ENCODE measurements at places on chromosomes 6 and 20.

- DNase-seq: no peak
Observed at GRCh38 chr6:138923561-138923960, 64.5 kb downstream of the REPS1 start.

DNA sequence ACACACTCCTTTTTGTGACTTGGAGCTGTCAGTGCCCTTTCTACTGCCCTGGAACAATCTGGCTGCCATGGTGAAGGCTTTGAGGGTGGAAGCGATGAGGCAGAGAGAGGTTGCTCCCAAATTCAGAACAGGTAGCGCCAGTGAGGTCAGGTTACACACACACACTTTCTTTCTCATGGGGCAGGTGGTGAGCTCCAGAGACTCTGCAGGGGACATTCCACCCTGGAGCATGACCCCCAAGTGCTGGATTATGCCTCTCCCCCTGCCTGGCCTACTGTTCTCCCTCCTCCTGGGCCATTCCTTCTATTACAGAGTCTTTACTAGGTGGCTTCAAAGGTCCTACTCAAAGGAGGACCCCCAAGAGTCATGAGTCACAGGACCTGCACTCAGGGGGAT is 98.0 kb downstream of the EYA2 start:
- DNase-seq: no peak

DNA sequence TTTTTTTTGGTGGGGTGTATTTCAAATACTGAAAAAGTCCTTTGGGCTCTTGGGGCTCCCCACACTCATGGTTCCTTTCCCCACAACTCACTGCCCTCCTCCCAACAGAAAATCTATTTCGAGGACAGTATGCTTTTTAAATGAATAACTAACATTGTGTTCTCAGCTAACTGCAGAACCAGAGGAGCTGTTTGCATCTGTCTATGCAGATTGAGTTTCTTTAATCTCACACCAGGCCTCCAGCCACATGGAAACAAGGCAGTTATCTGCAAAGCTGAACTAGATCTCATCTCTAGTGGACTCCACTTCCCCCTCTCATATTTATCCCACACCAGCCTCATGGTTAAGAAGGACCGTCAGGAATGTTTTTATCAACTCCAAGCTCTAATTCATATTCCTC is 955.1 kb downstream of the KIF16B start:
- no peak for DNase-seq

DNA sequence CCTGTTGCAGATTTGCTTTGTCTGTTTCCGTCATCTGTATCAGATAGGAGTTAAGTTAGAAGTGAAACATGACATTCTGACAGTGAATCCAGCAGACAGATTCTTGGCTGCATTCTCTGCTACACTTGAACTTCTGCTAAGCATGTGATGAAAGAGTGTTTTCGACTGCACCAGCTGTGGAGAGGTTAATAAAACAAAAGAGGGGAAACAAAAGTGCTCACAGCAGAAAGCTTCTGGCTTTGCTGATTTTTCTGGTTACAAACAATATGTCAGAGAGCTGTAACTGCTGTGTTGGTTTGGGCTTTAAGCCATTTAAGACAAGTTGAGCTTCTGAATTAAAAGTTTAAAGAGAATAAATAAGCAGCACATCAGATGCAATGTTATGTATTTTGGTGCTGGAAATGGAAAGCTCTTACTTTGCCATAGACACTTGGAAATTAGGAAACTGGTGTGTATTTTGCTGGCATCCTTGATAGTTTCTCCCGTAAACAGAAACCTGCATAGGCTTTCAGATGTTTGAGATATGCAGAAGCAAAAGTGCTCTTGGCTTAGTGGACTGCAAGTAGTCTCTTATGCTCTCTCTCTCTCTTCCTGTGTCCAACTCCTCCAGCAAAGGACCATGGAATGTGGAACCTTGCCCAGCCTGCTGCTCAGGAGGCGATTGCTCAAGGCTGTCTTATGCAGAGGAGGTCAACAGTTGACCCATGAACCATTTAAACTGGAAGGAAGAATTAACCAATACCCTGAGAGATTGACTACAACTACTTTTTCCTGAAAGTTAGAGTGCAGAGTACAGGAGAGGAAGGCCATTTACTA is 104.9 kb downstream of the RPS12 start:
- DNase-seq: no peak

DNA sequence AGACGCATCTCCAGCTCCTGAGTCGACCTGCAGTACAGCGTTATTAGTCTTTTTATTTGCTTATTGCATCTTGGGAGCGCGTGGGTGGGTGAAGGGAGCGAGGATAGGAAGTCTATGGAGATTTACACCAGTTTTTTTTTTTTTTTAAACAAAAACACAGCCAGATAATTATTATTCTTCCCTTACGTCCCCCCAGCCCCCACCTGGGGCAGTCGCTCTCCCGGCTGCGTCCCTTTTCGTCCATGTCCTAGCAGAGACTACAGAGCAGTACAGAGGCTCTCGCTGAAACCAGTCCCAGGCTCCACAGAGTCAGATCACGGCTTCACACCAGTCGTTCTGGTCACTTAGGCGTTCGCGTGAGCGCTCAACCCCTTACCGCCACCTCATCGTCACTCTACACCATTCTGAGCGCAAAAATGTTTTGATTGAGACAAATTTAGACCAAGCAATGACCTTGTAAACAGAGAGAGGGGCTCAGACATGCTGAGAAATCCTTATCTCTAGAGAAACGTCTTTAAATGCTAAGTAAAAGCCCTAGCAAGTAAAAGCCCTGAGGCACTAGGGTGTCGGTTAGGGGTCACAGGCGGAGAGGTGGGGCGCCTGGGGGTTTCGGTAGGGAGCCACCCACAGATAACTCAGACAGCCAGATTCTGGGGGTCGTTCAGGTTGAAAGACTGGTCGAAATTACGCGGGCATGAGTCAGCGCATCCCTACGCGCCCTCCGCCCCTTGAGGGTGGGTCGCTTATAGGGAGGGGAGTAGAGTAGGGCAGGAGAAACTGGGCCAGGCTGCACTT is 975 bp upstream of the PPT2 start:
- DNase-seq: no peak

GRCh38 chr6:85468326-85468725 is 18.4 kb downstream of the NT5E start:
- no peak for DNase-seq

DNA sequence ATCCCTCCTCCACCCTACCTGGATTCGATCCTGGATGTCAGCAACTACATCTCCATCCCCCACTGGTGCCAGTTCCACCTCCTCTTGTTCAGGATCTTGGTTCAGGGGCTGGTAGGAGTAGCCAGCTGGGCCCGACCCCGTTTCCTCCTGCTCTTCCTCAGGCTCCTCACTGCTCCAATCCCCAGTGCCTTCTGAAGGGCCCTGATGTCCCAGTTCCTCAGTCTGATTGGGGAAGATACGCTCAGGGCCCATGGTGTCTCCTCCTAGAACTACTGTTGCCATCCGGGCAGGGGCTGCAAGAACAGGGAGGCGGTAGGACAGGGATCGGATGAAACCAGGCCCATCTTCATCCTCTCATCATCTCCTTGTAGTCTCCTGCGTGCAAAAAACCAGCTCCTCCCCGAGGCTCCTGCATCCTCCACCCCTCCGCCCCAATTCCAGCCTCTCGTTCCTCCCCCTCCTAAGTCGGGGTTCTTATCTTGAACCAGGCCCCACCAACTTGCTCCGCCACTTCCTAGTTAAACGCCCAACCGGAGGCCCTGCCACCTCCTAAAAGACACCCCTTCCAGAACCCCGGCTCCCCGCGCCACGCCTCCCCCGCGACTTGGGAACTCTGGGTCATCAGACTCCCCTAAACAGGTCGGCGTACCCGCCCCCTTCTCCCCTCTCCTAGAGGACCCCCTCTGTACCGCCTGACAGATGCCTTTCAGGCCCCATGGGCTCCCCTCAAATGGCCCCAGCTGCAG is 476 bp downstream of the MEA1 start:
- DNase-seq: no peak

- no peak for DNase-seq
Observed at GRCh38 chr6:44918671-44919296, 409.3 kb upstream of the RUNX2 start.

DNA sequence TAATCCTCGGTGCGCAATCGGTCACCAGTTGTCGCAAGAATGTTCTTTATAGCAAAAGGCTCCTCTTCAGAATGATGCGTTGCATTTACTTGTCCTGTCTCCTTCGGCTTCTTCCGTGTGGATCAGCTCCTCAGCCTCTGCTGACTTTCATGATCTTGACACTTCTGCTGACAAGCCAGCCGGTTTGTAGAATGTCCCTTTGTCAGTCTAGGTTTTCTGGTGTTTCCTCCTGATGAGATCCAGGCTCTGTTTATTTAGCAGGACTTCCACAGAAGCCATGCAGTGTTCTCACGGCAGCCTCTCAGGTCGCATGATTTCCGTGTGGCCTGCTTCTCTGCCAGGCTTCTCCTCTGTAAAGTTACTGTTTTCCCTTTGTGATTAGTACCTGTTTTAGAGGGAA is 66.9 kb downstream of the STX11 start:
- DNase-seq: no peak

- peak; percentile 24 for DNase-seq
Observed at GRCh38 chr20:63567386-63568169, 6.5 kb downstream of the HELZ2 start.

DNA sequence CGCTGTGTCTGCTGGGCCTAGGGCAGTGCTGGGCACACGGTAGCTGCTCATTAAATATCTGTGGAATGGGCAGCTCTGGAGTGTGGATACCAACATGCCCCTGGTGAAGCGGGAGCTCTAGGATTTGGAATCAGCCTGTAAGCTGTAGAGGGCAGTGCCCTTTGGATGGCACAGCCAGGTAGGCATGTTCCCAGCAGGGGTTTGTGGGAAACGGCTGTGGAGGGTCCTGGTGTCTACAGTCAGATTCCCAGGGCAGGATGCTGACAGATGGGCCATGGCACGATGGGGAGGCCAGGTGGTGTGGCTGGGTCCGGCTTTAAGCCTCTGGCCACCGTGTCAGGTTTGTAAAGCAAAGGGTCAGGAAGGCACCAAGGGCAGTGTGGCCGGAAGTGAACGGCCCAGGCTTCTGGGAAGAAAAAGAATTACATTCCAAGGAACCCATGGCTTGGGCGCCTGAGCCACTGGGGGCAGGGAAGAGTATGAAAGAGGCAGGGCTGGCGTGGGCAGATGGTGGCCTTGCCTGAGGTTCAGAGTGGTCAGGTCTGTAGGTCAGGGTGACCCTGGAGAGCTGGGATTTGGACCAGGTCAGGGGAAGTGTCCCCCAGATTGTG is 44.8 kb downstream of the UBE2V1 start:
- no peak for DNase-seq

DNA sequence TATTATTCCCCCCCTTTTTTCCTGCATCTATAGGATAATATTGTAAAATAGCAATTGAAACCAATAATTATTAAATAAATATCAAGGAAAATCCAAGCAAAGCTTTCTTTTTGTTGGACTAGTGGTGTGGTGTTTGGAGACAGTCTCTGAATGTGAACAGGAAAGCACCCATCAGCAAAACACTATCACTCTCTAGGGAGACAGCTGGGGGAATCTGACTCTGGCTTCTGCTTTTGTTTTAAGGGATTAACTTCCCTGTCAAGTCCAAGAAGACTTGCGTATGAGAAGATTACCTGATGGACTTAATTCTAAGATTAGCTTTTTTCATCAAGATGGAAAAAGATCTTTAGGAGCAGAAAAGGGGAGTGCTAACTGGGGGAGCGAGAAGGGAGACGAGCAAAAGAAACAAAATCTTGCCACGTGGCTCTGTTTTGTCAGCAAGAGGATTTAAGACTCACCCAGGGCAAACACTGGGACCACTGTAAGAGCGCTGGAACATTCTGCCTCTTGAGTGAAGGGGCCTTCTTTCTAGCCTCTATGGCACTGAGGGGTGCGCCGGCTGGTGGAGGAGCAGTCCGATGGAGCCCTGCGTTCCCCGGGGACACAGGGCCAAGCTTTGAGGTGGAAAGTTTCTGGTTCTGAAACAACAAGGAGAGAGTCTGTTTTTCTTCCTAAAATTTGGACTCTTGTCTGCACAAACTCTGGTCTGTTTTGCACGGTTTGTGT is 570 bp downstream of the TULP4 start:
- no peak for DNase-seq

DNA sequence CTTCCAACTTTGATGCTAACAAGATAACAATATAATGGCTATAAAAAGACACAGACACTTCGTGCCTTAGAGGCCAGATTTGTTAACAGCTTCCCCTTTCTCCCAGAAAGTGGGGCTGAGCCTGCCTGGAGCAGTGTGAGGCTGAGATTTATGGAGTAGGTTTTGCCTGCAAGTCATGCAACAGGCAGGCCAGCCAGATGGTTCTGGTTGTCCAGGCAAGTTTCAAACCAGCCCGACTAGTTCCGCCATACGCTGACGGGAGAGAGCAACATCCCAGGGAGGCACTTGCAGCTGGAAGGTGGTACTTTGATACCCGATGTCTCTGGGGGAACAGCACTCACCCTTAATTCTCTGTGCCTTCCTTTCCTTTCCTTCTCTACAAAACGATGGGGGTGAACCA is 81.3 kb upstream of the NAA20 start:
- no peak for DNase-seq

- no peak for DNase-seq
Observed at GRCh38 chr20:41094353-41095055, 42.8 kb upstream of the PLCG1 start.

DNA sequence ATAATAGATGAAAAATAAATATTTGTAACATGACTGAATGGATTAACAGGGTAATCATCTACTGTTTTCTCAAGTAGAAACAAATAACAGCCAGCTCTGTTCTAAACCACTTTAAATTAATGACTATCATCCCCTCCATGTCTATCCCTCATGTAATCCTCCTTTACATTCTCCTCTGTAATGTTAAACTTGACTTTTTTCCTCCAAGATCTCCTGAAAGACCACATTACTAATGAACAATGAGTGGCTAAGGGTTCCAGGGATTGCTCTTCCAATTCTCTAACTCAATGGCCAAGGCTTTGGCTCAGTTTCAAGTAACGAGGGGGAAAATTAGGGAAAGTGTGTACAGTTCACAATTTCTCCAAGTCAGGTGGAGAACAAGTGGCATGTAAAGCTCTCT is 37.6 kb upstream of the FBXL4 start:
- no peak for DNase-seq

- DNase-seq: no peak
Observed at GRCh38 chr6:107542192-107542668, 52.3 kb downstream of the SOBP start.

DNA sequence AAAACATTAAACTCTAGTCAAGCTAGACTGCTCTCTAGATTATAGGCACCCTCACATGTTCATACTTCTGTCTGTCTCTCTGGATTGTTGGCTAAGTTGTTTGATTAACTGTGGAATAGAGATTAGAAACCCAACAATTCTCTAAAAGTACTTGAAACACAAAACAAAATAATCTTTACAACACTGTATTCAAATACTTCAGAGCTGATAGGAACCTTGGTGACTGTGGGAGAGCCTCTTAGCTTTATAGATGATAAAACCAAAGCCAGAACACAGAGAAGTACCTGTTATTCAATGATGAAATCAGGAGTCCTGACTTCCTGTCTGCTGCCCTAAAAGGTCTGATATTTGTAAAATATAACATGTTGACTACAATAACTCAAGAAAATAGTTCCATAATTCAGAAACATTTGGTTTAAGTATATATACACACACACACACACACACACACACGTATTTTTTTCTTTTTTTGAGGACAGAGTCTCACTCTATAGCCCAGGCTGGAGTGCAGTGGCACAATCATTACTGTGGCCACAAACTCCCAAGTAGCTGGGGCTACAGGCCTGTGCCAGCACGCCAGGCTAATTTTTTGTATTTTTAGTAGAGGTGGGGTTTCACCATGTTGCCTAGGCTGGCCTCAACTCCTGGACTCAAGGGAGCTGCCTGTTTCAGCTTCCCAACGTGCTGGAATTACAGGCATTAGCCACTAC is 222.0 kb downstream of the FUT9 start:
- no peak for DNase-seq

- DNase-seq: no peak
Observed at GRCh38 chr6:71513036-71513435, 224.4 kb downstream of the OGFRL1 start.

- DNase-seq: no peak
Observed at GRCh38 chr6:105873799-105874198, 212.3 kb upstream of the PRDM1 start.

Data from activated T-helper 1 cell treated with Interleukin-2 at 50 U/mL for 16 hours (primary cell).